ENCODE measurements at places on chromosomes 2 and 18. TPM values are rescaled to one million over a fixed set of nuclear protein-coding genes. Genes with fewer than 3 reads are reported as not detected.

The CCDC74B gene
- total RNA-seq = 4.4 TPM

The CRYGA gene
- total RNA-seq = not detected

The ANKRD30BL gene
- not detected for total RNA-seq

The GULP1 gene
- total RNA-seq = 38.4 TPM

The LBH gene
- total RNA-seq = 113 TPM

The SOWAHC gene
- total RNA-seq = 12.8 TPM

The TRABD2A gene
- 9.7 TPM for total RNA-seq

The TAF4B gene
- 4.9 TPM for total RNA-seq

The BCL11A gene
- total RNA-seq = 0.20 TPM

The GAL3ST2 gene
- 0.34 TPM for total RNA-seq

The DLX1 gene
- 4.0 TPM for total RNA-seq

The VAMP8 gene
- 15.2 TPM for total RNA-seq

Measured in A549 treated with CORT108297 at 1 μM for 4 hours (cell line).